ENCODE measurements at places on chromosomes 12 and 14.

DNA sequence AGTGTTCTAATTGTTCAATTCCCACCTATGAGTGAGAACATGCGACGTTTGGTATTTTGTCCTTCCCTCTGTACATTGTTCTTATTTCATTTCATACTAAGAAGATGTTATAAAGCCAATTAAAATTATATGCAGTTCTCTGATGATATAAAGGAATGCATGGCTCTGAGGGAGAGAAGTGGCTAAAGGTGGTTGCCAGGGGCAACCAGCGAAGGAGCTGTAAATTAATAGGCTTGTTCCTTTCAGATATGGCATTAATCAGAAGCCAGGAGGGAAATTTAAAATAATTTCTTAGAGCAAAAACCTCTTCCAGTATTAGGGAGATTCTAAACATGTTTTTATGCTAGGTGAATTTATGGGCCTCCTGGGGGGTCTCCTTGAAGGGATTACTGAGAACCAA, 227.8 kb downstream of the TMEM117 start:
- no peak for DNase-seq

DNA sequence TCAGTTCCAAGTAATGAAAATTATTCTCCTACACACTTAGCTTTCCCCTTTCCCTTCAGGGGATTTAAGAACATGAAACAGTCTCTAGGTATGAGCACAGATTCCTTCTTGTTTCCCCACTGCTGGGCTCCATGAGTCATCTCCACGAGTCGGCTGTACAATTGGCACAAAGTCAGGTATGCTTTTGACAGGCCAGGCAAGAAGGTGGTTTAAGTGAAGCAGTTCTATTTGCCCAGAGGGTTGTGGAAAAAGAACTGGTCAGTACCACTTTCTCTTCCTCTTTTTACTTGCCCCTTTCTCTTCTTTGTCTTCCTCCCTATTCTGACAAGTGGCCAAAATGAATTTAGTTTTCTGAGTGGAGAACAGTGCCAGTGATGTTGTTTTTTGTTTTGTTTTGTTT, 16.3 kb downstream of the DYNC1H1 start:
- DNase-seq: no peak

DNA sequence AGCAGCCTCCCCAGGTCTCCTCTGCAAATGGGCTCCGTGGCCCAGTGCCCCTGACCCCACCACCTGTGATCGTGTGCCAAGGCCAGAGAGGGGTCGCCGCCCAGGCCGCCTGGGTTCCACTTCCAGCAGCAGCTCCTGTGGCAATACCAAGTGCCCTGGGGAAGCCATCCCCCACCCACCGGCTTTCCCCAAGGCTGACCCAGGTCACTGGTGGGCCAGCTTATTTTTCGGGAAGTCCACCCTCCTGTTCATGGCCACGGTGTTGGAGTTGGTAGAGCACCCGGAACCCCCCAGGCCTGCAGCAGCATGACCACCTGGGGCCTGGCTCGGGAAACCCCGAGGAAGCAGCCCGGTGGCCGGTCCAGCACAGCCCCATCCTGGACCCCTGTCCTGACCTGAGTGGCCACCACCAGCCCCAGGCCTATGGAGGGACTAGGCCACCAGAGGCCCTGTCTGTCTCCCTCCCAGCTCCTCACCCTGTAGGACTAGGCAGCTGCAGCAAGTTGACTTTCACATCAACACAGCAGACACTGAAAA, 40.8 kb upstream of the OASL start:
- no peak for DNase-seq

DNA sequence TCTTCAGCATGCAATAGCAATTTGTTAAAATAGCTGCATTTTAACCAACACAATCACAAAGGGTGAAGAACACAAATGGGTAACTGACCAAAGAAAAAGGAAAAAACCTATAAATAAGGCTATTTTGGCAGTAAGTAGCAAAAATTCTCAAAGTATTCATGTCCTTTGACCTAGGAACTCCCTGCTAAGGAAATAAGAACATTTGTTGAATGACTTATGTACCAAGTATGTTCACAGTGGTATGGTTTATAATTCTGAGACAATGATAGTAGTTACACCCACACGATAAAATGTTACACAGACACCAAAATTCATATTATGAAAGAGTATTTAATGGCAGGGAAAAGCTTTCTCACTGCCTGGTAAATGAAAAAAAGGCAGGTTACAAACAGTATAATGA, 16.9 kb downstream of the CCDC88C start:
- DNase-seq: no peak

DNA sequence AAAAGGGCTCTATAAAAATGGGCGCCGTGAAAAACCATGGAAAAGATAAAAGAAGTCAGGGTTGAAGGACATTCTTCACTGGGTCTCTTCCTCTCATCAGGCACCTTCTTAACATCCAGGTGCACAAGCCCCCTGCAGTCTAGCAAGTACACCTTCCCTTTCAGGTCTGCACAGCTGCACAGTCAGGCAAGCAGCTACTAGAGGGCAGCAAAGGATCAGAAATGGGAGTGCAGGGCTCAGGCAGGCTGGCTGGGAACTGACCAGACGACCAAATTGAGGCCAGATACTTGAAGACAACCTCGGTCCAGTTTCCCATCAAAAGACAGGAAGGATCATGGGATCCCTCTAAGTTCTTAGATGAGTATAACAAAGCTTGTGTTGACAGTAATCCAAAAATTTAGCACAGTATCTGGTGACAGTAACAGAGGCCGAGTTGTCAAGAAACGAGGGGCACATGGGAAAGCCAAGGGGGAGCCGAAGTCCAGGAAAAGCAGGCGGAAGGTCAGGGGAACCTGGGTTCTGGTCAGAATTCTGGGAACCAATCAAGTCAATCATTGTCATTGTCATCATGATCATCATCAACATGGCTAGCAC, 10.1 kb upstream of the GRIP1 start:
- DNase-seq: peak; percentile 78

- DNase-seq: no peak
Measured at GRCh38 chr12:123223241-123223668, 9.7 kb downstream of the MPHOSPH9 start.

- DNase-seq: peak; percentile 48
Measured at GRCh38 chr14:21308132-21308478, 28.2 kb downstream of the RPGRIP1 start.

- DNase-seq: no peak
Measured at GRCh38 chr12:45934956-45935355, 55.4 kb downstream of the SCAF11 start.

DNA sequence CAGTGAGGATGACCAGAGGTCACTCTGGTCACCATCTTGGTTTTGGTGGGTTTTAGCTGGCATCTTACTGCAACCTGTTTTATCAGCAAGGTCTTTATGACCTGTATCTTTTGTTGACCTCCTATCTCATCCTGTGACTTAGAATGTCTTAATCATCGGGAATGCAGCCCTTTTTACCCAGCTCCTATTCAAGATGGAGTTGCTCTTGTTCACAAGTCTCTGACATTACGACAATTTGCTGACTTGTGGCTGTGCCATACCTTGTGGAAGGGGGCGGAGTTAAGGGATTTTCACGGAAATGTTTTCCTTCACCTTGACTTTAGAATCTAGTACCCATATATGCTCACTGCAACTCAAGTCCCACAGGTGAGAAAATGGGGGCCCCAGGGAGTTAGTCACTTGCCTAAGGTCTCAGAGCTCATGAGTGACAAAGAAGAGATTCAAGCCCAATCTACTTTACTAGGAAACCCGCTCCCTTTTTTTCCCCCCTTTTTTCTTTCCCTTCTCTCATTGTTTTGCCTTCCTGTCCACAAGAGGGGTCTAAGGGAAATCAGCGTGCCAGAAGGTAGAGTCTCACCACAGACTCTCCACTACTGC, 2.7 kb upstream of the MAP1LC3B2 start:
- DNase-seq: no peak

- no peak for DNase-seq
Measured at GRCh38 chr12:12745576-12746211, 28.5 kb downstream of the CDKN1B start.

- no peak for DNase-seq
Measured at GRCh38 chr12:82754856-82755255, 68.2 kb downstream of the TMTC2 start.

DNA sequence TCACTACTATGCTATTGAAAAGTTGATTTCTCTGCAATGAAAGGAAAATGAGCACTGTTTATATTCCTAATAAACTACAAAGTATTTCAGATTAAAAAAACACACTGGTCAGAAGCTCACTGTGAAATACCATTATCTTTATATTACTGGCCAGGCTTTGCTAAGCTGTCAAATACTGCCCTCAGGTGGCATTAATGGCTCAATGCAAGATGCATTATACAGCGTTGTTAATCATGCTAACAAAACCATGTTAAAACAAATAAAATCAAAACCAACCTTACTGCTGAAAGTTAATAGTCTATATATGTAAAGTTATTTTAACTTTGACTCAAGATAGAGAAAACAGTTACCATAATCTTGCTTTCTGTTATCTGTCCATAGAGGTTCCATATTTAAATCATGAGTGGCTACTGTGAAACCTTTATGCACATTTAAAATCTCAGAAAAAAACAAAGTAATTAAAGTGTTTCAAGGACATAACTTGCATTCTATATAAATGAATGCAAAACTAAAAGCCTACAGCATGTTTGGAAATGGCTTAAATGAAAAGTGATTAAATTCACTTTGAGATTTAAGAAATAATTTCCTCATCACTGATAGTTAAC, 121.7 kb downstream of the RALGAPA1 start:
- DNase-seq: peak; percentile 52

- no peak for DNase-seq
Measured at GRCh38 chr14:20794644-20795369, 7.8 kb downstream of the RNASE1 start.

DNA sequence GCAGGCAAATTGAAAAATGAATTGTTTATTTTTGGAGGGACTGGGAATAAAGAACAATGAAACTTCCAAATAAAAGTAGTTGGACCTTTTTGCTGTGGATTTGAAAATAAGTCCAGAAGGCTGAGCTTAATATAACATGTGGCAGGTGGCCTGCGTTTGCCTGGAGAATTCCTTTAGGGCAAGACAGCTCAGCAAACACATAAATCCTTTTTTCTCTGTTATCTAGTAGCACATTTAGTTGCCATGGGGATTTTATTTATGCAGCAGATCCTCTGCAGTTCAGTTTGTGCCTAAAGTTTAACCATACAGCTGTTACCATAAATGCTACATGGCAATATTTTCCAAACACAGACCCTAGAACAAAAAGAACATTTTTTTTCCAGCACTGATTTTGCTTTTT, 180.0 kb downstream of the NPAS3 start:
- DNase-seq: no peak

DNA sequence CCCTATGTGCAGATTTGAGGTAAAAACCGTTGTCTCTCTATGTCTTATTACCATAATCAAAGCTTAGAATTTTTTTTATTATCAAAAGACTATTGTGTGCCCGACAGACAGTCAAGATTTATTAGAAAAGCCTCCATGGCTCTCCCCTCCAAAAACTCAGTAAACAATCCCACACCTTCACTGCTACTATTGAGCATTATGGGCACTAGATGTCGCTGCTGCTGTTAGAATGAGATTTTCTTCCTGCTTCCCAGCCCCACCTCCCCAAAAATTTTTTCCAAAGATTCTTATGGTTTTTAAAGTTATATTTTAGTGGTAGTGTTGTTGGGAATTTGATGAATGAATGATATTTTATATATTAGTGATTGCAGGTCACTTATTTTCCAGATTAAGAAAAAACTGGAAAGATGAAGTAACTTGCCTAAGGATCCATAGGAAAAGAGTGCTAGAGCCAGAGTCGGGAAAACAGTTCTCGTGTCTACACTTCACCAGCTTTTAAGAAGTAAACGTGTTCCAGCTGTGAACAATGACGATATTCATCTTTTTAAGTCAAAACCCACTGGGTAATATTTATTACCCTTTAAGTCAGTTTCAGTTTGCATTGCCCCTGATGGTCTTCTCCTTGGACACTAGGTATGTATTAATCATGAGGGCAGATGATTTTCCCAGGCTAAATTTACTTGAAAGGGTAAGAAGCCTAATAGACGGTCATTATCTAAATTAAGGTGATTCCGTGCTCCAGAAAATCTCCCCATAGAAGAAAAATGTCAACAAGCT, 12.2 kb upstream of the FOXG1 start:
- peak; percentile 12 for DNase-seq

Data from MM.1S (cell line).